NCI-H1417 (cell line): ENCODE measurements at places on chromosomes 12 and 14.

GRCh38 chr12:60173224-60174170 lies 577.7 kb downstream of the SLC16A7 start:
- DNase-seq, result no peak

DNA sequence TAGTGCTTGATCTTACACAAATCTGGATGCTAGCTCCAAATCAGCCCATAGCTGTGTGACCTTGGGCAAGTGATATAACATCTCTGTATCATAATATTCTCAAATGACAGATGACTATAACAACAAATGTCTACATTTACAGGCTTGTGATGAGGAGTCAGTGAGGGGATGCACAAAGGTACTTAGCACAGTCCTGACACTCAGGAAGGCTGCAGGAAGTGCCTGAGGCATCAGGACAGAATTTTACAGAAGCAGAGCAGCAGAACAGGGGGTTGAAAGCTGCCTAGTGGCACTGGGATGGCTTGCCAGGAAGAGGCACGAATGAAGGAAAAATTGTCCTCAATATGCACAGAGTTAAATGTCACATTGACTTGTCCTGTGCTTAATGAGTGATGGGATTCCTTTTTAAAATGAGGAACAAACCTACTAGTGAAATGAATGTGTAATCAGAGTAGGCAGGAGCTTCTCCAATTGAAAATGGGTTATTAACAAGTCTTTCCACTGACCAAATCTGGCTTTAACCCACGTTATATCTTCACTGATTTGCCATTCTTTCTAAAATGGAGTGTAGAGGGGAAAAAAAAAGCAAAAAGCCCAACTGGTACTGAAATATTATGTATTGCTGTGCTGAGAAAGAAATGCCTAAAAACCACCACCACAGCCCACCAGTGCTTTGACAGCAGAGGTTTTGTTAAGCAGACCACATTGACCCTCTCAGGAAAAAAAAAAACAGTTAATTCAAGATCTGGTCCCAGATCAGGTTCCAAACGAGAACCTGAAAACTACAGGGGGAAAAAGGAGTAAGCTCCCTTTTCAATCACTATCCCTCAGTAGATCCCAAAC lies 11.6 kb downstream of the BTG1 start:
- peak; percentile 42 for DNase-seq

GRCh38 chr14:24315807-24316596 lies 4.7 kb downstream of the LTB4R start:
- DNase-seq, result no peak

DNA sequence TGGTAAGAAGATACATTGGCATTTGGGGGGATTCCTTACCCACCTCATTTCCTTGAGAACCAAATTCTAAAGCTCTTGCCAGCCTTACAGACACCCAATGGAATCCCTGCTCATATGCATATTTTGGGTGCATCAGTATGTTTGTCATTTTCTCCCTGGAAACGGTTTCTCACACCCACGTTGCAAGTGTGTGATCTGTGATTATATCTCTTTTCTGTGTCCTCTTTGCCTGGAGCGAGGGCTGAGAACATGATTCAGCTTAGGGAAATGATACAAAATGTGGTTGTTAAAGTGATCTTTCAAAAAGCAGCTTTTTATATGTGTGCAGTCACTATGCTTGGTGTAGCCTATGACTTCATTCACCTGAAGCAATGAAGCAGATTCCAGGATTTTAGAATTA lies 52.0 kb downstream of the KCNMB4 start:
- no peak for DNase-seq

DNA sequence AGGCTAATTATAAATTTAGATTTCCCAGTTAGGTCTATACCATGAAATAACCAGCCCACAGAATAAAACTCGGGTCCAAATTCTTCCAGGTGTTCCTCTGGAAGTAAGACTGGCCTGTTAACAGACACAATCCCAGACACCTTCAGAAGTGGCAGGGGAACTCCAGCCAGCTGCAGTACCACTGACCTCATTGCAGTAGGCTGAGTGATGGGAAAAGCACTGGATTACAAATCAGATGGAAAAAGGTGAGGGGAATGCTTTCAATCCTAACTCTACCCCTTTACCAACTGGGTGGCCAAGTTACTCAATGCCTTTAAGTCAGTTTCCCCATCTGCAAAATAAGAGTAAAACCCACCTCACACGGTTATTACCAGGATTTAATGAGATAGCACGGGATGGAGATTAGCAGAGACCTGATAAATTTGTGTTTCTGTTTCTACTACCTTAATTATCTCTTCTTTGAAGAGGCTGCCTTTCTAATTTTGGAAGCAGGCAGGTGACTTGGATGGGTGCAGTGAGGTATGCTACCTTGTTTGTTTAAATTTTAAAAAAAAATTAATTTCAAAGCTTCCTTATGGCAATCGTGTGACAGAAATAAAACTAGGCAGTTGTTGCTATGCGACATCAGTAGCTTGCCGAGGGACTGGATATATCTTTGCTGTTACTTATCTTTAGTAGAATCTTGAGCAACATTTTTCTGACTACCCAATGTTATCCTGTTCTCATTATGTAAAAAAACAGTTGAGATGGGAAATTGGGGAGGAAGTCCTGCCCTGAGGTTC lies 167.3 kb upstream of the GRIN2B start:
- DNase-seq, result no peak

DNA sequence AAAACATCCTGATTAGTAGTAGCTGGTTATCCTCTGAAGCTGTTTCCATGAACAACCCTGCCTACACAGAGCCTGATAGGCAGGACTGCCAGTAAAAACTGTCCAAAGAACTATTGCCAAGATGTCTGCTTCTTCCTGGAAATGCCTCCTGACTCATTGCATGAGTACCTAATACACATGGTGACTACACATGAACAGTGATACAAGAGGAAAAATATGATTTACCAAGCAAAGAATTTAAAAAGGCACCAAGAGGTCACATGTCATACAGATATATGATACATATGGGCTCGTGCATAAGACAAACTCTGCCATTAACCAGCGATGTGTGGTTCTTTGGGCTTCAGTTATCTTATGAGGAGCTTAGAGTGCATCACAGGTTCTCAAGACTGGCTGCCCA lies 552.3 kb downstream of the SLC16A7 start:
- no peak for DNase-seq

GRCh38 chr12:72502546-72502945 lies 230.4 kb downstream of the TRHDE start:
- peak; percentile 94 for DNase-seq

DNA sequence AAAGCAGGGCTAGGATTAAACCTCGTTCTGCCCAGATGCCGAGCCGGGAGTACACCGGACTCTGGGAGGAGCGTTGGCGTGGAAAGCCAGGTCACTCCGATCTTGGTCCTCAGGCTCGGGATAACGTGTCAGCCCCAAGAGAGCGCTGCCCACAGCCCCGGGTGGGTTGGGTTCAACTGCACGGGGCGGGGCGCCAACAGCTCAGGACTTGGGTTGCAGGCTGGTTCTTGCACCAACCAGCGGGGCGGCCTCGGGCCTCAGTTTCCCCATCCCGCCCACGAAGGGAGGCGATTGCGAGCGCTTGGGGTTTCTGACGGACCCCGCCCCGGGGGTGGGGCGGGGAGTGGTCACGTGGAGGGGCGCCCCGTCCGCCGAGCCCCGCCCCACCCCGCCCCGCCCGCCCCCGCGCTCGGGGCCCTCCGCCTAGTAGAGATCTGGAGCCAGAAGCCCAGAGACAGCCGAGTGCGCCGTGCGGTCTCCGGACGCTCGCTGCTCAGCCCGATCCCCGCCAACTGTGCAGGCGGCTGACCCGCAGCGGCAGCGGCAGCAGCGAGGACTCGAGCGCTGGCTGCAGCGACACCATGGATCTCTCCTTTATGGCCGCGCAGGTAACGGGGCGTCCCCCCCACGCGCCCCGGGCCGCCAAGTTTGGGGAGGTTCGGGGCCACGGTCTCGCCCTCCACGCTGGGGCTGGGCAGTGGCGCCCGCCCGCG lies at the start of gene C14orf132:
Gene C14orf132 (plus strand): TSS at position 443 of the 713 bp plus-strand sequence. CDS start 139 bp downstream, at position 582.
- peak; percentile 77 for DNase-seq

DNA sequence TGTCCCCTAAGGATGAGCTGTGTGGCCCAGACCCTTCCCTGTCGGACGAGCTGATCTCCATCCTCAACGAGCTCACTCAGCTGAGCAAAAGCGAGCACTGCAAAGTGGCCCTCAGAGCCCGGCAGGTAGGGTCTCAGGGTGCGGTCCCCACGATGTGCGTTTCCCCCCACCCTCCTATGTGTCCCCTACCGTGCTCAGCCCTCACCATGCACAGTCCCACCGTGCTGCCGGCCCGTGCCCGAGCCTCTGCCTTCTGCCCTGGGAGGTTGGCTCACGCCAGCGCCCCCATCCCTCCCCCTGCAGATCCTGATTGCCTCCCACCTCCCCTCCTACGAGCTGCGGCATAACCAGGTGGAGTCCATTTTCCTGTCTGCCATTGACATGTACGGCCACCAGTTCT lies 86.6 kb downstream of the FOXN4 start:
- DNase-seq, result no peak

GRCh38 chr12:124428136-124428791 lies 133.4 kb downstream of the RFLNA start:
- DNase-seq, result peak; percentile 37

- no peak for DNase-seq
These were observed 96.0 kb upstream of the NEDD1 start for GRCh38 chr12:96811083-96811482.

- DNase-seq, result no peak
These were observed 170.0 kb upstream of the DAAM1 start for GRCh38 chr14:59018460-59018859.

DNA sequence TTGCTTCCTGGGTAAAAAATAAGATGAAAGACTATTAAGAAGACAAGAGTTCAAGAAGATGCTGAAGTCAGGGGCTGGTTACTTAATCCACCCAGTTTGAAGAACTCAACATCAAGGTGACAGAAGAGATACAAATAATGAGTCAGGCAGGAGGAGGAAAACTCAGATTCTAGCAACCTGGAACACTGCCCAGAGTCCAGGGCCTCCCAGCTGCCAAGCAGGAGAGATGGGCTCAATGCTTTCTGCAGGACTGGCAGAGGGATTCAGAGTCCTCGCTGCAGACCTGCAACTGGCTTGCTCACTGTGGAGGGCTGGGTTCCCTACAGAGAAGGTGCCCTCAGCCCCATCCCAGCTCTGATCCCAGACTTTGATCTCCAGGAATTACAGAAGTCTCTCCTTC lies 28.6 kb upstream of the CEBPE start:
- no peak for DNase-seq

DNA sequence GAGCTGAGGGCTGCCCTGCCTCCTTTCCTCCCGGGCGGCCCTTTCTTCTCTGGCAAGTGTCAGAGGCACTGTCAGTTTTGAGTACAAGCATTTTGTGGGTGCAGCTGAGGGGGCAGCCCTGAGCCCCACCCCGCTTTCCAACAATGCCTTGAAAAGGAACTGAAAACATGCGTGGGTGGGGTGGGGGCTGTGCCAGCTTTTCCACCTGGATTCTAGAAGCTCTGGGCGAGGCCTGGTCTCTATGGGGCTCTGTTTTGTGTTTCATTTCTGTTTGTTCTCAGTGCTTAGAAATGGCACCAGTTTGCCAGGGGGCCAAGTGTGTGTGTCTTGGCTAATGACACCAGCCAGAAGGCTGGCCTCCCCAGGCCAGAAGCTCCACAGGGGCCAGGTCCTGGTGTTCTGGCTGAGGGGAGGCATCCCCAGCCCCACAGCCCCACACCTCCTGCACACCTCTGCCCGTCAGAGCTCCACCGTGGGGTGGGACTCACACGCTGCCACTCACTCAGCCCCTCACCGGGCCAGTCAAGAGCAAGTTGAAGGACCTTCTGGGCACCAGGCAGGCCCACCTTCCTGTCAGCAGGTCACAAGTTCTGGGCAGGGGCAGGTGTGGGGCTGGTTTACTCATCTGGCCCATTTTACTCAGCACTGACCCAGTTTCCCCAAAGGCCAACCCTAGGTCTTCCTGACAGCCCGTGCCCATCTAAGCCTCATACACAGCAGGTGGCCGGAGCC lies 155.1 kb downstream of the CALM1 start:
- DNase-seq, result no peak

DNA sequence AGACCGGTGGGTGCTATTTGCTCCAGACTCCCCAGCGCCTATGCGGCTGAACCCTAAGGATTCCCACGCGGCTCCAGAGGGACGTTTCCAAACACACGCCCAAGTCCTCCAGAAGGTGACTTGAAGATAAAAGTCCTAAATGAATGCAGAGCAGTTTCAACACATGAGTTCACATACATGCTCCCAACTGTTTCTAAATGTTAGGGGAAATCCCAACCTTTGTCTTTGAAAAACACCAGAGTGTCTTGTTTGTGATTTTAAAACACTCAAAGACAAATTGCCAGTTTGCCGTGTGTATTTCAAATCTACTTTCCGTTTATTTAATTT lies 252.9 kb upstream of the SFSWAP start:
- DNase-seq, result no peak

DNA sequence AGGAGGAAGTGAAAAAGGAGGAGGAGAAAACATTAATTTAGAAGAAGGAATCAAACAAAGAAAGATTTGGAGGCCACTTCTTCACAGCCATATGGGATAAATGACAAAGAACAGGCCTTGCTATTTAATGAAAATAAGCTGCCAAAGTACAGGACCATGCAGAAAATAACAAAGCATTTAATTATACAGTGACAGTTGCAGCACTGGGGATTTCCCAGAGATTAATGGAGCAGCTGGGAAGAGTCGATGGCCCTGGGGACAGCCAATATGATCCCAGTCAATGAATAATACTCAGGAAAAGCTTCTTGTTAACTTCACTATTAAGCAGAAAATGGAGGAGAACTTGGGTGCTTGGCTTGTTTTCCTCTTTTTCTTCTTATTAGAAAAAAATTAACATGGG lies 34.6 kb downstream of the RERG start:
- peak; percentile 45 for DNase-seq

DNA sequence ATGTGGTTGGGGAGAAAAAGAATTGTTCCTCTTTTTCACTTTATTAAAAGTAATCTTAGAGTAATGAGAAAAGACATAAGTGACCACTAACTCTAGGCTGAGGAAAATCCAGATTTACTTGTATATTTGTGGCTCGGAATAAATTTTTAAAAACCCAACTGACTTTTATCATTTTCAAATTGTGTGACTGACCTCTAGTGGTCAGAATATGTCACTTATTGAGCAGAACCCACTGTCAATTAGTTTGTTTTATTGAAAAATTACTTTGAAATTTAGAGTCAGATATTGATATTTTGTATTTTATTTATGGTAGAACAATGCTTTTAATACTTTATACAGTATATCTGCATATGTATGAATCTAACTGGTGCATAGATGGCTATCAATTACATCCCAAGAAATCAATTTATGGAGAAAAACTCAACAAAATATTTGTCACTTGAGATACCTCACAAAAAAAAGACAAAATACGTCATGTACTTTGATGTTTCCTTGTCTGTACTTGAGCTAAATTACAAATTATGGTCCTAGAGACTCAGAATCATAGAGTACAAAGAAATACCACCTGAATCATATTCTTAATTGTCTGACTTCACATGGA lies 229.4 kb downstream of the CNTN1 start:
- peak; percentile 68 for DNase-seq

GRCh38 chr12:48031135-48031960 lies 27.1 kb upstream of the COL2A1 start:
- DNase-seq, result no peak

DNA sequence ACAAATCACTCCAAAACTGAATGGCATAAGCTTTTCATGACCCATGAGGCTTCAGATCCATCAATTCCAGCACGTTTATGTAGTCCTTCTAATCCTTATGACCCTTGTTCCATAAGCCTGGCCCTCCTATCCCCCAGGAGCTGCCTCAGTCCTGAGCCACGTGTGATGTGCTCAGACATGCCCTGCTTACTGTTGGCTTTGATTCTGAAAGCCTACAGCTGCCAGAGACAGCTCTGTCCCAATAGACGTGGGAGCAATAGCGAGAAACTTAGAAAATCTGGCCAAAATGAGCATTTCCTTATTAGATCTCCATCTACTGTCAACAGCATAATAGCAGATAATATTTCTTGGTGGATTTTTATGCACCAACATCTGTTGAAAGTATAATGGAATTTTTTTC lies 33.2 kb downstream of the DUSP6 start:
- DNase-seq, result no peak

GRCh38 chr12:3389986-3390385 lies 101.0 kb upstream of the PRMT8 start:
- DNase-seq, result peak; percentile 65
